ENCODE measurements at places on chromosomes 12 and 14.

DNA sequence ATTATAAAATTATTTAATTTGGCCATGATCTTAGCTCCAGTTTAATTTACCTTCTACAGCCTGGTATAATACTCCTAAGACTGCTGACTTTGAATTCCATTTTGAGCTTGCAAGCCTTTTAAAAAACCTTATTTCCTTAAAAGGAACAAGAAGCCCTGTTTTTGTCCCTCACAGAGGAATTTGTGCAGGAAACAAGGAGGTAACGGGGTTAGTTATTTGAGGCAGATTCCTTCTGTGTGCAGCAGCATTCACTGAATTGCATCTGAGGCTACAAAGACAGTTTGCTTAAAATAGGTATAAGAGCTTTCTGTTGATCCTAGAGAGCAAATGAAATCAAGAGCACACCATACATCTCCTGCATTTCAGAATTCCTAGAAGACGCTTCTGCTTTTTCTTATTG, 403.3 kb upstream of the PRICKLE1 start:
- DNase-seq = no peak

DNA sequence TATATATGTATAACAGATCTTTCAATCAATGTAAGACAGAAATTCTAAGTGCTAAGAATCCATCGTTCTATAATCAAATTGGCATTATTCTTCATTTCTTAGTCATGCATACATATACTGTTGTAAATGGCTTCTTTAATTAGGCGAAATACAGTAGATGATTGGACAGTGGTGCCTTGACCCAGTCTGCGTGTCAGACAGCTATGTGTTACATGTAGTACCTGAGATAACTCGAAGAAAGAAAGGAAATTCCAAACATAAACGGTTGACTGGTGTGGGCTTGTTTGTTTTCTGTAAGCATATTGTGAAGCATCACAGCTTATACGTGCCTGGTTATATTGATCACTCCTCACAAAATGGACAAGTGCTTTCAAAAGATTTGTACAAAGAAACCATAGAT, 210.5 kb downstream of the ETNK1 start:
- DNase-seq = no peak

GRCh38 chr14:54773171-54774006, 129.2 kb downstream of the GCH1 start:
- DNase-seq = peak; percentile 81

DNA sequence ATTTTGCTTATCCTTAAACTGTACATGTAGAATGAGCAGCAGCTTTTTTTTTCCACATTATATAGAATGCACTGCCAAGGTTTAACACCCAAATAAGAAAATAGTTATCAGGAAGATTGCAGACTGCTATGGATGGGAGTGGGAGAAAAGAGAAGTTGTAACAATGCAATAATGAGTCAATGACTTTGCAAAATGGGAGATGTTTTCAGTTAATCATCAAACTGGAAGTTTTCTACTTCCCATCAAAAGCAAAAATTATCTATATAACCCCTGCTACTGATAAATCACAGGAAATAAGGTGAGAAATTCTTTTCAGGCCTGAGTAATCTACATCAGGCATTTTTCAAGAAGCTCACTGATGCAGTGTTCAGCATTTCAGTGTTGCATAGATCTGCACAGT, 309.1 kb downstream of the GXYLT1 start:
- DNase-seq = no peak

DNA sequence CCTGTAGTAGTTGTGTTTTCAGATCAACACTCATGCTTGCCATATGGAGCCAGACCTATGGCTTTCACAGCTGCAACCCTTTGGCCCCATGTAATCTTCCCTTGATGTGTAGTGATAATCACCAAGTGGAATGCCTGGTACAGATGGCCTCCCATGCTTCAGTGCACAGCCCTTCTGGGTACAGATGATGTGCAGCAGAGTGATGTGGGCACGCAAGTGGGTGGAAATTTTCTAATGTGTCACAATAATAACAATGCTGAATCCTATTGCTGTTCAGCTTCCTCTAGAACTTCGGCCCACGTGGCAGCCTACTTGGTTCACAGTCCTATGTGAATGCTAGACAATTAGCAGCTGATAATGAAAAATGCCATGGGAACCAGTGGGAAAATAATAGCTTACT, 188.1 kb downstream of the SNAPC1 start:
- no peak for DNase-seq

GRCh38 chr12:11174022-11174421, 3.0 kb downstream of the SMIM10L1 start:
- no peak for DNase-seq

DNA sequence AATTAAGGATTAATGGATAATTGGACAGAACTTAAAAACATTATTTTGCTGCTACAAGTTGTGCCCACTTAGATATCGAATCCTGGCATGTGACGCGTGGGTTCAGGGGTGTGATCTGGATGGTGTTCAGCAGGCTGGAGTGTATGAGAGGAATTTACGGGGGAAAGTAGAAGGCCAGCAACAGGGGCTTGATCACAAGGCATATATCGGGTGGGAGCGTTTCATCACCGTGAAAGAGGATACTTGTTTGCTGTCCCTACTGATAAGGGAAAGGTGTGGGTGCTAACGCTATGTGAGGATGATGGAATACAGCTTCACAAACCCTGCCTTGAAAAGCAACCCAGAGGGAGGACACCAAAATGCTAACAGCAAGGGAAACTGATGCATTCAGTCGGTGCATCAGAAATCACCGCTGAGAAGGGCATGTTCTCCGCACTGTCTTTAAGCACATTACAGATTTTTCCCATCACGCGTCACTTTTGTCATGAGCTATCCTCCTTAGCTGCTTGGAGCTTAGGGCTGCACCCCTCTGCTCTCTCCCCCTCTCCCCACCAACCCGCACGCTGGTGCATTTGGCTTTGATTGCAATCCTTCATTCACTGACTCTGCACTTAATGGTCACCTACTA, 13.4 kb downstream of the HHIPL1 start:
- no peak for DNase-seq

- DNase-seq = no peak
These were observed 6.8 kb downstream of the SLC25A47 start for GRCh38 chr14:100330007-100330344.

- no peak for DNase-seq
These were observed 106.3 kb upstream of the SOX5 start for GRCh38 chr12:24055747-24056146.

DNA sequence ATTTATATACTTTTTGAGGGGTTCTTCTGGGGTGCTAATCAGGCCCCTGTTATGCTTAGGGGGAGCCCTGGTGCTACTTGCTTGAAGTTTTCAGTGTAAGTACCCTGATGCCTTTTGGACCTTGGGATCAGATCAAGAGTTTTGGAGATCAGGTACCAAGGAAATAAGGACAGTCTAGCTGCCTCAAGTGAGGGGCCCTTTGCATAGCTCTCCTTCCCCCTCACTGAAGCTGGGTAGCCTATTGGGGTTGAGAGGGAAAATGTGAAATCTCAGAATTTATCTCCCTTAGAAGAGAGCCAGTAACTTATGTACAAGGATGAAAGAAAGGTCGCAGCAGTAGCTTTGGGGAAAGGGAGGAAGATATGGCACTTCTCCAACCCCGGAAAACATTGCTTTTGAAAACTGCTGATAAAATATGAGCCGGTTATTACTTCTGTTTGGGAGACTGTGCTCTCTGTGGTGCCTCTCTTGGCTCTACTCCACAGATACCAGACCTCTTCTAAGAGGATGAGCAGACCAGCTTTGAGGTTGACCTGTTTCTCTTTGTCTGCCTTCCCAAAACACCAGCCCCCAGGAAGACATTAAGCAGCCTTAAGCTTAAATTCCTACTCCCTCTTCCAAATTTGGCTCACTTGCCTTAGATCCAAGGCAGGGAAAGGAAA, 8.8 kb upstream of the AMHR2 start:
- no peak for DNase-seq

DNA sequence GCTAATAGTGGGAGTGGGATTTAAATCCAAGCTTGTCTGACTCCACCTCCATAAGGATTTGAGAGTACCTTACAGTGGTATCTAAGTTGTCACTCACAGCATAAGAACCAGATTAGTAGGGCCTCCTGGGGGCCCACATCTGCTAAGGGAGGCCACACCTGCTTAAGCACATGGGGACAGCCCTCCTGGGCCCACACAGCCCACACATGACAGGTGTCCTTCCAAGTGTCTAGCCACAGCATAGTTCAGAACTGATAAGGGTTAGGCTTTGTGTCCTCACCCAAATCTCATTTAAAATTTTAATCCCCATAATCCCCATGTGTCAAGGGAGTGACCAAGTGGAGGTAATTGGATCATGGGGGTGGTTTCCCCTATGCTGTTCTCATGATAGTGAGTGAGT, 186.0 kb upstream of the HMGA2 start:
- no peak for DNase-seq

DNA sequence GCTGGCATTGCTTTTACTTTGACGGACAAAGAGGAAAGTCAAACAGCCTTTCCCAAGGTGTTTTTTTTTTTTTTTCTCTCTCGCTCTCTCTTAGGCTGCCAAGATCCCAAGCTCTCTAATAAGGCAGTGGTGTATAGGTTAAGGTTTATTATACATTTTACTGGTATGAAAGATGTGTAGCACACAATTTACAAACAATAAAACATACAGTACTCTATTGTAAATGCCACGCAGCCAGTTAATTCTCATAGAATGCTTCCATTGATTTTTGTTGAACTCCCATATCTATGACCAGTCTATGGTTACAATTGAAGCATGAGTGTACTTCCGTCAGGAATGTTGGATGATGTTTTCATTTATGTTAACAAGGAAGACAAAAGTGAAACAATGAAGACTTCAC, 106.4 kb upstream of the GSC start:
- DNase-seq = no peak

GRCh38 chr12:70365648-70366518, at the start of gene KCNMB4:
TSS of gene KCNMB4 (plus strand) at chr12:70366290. CDS start at chr12:70366735, 445 bp downstream.
- peak; percentile 57 for DNase-seq

GRCh38 chr12:52686063-52686462, 5.9 kb upstream of the KRT1 start:
- DNase-seq = no peak

DNA sequence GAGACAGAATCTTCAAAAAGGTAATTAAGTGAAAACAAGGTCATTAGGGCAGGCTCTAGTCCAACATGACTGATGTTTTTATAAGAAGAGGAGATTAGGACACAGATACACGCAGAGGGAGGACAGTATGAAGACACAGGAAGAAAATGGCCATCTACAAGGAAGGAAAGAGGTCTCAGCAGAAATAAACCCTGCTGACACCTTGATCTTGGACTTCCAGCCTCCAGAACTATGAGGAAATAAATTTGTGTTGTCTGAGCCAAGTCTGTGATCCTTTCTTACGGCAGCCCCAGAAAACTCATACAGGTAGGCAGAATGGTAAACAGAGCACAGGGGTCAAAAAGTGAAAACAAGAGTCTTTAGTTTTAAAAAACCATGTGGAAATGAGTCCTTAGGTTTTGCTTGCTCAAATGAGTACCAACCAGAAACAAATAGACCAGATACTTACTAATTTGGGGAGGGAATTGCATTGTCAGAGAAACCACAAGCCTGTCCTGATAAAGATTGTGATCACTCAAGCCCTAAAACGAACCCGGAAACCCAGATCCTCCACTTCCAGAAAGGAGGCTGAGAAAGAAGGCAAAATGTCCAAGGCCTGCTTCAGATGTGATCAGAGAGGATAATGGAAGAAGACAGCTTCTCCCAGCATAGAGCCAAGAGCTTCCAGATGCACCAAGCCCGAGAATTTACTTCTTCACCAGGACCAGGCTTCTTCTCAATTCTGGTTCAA, 93.9 kb downstream of the DUSP6 start:
- DNase-seq = no peak

All from CD4-positive, alpha-beta T cell treated with Interleukin-15 for 4 hours (primary cell).